ENCODE measurements at places on chromosomes 11 and 22.

DNA sequence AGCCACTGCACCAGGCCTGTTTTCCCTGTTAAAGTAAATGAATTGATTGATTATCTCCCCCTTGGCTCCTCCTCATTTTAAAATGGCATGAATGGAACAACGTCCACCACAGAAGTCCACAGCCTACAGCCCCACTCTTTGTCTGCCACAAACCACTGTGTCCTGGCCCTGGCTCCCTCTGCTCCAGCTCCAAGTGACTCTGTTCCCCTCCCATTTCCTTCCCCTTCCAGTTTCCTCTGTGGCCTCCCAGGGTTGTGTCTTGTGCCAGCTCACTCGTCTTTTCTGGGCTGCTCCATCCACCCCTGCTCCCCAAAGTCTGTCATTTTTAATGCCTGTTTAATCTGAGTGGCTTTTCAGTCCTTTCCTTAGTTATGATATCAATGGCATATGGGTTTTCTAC is 52.4 kb upstream of the CD5 start:
- DNase-seq, result no peak

DNA sequence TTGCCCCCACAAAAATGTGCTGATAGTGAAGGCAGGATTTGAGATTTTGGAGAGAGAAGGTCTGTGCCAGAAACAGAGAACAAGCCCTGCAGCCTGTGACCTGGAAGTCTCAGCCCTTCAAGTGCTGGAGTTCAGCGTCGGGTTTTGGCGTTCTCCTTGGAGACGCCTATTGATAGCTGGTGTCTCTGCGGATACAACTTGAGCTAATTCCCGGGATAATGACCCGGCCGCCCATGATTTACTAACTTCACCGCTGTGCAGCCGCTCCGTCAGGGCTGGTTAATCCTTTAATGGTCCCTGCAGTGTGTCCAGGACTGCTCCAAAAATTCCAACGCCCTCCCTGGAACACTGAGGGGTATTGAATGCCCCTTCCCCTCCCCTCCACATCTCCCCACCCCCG is 76.6 kb downstream of the WT1 start:
- DNase-seq, result no peak

DNA sequence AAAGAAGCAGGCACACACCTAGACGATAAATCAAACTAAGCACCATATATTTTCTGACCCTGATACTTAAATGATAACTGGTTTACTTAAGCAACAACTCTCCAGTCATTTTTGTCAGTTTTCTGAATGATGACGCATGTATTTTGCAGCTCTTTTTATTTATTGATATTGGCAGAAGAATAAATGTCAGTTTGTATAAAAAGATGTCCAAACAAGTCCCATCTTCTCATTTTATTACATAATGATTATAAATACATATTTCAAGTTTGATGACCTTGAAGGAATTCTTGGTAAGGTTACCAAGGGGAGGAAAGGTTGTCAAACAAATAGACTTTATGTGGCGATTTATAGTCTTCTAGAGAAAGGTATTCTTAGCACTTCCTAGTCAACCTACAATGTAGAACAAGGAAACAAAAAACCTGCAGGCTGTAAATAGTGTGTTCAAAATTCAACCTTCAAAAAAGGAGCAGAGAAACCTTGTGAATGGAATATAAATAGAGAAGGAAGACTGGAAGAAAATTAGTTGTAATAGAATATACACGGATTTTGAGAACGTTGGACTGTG is 190.7 kb downstream of the JRKL start:
- DNase-seq, result no peak

GRCh38 chr11:31022080-31022479 is 347.5 kb downstream of the DCDC1 start:
- no peak for DNase-seq

DNA sequence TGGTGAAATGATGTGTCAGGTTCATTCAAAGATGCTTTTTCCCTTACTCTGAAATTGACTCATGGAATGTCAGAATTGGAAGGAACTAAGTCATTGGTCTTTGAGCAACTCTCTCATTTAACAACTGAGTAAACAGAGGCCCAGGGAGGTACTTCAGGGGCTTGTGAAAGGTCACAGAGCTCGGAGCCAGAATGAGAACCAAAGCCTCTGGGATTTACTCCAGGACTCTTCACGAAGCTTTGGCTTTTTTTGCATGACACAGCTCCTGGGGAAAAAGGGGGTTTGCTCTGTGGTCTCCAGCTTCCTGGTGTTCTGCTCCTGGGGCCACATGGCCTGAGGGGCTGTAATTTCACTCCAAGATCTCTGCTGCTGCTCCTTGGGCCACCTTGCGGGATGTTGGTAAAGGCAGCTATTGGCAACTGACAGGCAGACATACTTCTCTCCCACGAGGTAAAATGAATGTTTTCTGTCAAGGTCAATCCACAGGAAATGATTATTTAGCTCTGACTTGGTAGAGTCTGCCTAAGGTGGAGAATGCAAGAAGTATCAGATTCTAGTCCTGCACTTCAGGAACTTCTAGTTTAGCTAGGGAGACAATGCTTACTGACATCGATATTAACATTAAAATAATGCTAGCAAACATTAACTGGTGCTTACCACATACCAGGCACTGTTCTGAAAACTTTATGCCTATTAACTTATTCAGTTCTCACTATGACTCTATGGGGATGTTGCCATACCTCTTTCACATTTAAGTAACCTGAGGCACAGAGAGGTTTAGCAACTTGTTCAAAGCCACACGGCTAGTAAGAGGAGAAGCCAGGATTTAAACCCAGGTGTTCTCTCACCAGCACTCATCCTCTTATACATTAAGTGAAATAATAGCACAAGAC is 16.1 kb downstream of the PKNOX2 start:
- DNase-seq, result no peak

DNA sequence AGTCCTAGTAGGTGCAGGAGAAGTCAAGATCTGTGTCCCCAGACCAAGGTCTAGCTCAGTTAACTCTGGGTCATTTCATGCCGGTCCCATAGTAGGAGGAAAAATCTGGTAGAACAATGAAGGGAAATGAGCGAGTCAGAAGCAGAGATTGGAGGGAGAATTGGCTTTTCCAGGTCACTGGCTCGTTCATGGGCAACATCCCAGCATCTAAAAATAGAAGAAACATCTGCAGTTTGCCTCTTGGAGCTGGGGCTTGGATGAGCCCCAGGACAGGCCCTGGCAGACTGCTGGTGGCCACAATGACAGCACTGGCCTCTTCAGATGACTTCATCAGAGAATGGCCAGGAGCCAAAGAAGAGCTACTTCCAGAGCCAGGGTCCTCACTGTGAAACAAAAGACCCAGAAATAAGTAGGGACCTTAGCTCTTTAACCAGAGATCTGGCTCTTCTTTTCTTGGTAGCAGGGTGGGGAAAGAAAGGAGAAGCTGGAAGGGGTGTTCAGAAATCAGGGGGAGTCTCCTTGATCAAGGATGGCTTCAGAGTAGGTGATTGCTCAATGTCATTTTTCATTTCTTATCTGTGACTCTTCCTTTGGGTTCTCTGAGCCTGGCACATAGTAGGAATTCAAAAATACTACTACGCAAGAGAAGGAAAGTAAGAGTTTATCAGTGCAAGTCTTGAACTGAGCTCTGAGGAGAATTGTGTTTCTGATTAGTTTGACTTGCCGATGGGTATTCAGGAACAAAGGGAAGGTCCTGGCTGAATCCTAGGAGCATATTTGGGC is 102.6 kb downstream of the TMPRSS5 start:
- peak; percentile 80 for DNase-seq

- no peak for DNase-seq
Observed at GRCh38 chr22:41757502-41757901, 43.0 kb upstream of the CCDC134 start.

GRCh38 chr22:32546496-32546895 is 71.9 kb downstream of the FBXO7 start:
- no peak for DNase-seq

DNA sequence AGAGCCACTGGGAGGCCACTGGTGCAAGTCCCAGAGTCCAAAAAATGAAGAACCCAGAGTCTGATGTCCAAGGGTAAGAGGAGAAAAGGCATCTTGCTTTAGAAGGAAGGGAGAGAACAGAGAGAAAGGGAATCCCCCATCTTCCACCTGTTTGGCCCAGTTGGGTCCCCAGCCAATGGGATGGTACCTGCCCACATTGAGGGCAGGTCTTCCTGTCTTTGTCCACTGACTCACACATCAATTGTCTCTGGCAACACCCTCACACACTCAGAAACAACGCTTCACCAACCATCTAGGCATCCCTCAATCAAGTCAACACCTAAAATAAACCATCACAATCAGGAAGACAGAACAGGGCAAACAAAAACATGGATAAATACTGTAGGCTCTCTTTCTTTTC is 6.3 kb downstream of the COMMD9 start:
- no peak for DNase-seq

GRCh38 chr11:1129143-1129610 is 28.6 kb upstream of the MUC5AC start:
- no peak for DNase-seq

DNA sequence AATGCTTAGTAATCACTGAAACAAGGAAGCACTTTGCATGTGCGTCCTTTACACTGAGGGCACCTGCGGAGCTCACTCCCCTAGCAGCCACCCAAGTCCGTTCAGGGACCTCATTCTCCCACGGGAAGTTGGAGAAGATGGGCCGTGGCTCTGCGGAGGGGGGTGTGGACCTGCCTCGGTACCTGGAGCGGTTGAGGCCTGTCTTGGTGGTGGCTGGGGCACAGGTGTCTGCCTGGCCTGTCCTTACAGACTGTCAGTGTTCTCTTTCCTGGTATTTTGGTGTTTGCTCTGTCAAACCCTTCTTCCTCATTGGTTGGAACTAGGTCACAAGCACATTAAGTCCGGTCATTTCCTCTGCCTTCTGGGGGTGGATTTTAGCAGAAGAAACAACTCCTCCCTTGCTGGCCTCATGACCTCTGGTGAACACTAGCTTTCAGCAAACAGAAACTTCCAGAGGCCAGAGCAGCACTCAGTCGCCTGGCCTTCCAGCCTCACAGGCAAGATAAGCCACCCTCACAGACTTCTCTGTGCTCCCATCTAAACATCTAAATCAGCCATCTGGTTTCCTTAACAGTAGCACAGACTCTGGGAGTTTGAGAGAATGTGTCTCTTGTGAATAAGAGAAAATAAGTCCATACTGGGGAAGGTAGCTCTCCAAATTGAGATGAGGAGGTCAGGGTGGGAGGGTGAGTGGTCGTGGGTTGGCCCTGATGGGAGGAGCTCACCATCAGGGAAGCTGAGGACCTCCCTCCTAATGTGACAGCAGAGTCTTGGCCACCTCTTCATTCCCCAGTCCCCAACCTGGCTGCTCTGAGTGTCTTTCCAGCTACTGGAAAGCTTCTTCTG is 8.6 kb downstream of the SNAP29 start:
- no peak for DNase-seq

DNA sequence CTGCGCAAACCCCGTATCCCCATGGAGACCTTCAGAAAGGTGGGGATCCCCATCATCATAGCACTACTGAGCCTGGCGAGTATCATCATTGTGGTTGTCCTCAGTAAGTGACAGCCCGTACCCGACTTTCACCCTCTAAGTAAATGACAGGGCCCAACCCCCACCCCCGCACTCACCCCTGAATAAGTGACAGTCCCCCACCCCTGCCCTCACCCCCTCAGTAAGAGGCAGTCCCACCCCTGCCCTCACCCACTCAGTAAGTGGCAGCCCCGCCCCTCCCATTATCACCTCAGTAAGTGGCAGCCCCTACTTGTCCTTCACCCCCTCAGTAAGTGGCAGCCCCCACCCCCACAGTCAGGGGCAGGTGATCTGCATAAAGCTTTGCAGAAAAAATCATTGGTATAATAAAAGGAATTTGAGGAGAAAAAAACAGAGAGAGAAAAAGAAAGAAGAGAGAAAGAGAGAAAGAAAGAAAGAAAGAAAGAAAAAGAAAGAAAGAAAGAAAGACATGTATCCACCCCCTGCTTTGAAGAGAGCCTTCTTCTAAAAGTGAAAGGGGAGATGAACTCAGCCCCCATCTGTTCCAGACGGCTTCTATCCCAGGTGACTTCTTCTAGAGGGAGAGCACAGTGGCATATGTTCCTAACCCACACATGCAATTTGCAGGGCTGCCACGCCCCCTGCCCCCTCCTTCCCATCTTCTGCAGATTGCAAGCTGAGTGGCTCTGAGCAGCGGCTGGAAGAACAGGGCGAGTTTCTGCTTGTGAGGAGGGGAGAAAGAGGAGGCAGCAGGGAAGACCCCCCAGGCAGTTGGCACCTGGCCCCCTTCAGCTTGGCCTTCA is 12.5 kb upstream of the SMIM35 start:
- DNase-seq, result peak; percentile 81
